SK-N-SH treated with all-trans-retinoic acid at 6 μM for 48 hours (cell line): ENCODE measurements at places on chromosomes 16 and 17.

DNA sequence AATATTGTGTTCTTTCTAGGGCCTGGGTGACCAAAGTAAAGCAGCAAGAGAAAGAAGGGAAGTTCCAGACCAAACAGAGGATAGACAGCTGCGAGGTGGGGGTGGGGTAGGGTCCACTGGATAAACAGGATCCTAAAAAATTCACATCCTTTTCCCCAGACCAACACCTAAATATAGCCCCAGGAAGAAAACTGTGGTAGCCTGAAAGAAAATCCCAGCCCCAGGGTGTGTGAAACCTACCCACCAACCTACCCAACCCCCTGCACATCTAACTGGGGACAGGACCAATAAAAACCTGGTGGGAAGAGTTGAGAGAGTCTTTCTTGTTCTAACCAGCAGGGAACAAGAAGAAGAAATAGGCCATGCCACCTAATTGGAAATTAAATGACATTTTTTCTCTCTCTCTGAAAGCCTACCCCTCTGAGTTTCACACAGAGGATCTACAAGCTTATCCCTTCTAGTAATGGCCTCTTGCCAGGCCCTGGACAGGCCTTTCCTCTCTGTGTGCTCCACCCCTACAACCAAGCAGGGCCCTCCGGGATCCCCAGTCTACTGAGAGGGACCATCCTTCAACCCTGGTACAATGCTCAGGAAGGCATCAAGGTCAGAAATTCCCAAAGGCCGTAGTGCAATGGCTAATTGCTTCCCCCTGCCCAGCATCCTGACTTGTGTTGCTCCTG lies 12.0 kb downstream of the MYO18A start:
- no peak for ATAC-seq

DNA sequence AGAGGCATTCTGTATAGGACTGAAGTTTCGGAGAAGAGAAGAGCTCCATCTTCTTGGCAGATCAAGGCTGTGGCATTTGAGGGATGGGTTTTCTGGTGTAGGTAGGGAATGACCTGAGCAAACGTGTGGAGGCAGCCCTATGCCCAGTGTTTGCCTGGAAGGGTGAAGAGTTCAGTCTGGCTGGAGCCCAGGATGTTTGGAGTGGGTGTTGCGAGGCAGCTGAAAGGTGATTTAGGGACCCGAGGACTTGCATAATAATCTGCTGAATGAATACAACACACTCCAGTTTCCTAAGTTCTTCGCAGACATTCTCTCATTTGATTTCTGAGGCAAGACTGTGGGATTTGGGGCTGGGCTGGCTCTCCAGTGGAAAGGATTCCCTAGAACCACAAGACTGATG lies 186.2 kb downstream of the CYLD start:
- ATAC-seq = no peak

DNA sequence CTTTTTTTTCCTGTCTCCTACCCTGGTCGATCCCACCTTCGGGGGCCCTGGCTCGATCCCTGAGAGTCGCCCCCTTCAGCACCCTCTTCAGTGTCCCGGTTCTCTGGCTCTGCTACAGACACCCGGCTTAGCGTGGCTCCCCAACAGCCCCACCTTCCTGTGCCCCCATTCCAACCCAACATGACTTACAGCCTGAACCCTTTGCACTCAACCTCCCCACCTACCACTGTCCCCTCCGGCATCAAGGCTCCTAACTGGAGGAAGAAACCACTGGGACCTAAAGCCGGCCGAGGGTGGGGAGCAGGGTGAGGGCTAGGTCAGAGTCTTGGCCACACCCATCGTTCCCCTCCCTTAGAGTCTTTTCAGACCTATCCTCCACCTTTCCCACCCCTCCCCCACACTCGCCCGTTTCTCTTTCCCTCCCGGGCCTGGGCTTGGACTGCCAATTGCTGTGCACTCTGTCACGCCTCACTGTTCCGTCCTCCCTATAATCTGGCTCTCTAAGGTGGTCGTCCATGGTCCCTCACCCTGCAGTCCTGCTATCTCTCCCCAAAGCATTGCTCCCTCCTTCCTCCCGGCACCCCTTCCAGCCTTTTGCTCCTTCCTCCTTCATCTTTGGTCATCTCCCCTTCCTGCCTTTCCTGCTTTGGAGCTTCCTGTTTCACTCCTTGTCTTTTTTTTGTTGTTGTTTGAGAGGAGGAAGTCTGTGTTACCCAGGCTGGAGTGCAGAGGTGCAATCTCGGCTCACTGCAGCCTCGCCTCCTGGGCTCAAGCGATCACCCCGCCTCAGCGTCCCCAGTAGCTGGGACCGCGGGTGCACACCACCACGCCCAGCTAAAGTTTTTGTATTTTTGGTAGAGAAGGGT lies 890 bp upstream of the CLDN7 start:
- ATAC-seq = no peak; the same call in 2 of the 3 replicates

DNA sequence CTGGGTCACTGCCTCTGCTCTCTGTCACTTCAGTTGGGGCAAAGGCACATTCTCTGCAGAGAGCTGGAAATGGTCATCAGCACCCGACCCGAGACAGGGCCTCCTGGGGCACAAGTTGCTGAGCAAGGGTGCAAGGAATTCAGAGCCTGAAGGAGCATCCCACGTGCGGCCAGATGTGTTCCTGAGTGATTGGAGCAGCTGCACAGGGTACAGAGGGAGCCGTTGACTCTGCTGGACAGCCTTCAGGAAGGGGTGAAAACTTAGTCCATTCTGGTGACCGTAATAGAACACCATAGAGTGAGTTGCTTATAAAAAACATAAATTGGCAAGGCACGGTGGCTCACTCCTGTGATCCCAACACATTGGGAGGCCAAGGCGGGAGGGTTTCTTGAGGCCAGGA lies 106.8 kb downstream of the CCDC182 start:
- ATAC-seq = no peak

DNA sequence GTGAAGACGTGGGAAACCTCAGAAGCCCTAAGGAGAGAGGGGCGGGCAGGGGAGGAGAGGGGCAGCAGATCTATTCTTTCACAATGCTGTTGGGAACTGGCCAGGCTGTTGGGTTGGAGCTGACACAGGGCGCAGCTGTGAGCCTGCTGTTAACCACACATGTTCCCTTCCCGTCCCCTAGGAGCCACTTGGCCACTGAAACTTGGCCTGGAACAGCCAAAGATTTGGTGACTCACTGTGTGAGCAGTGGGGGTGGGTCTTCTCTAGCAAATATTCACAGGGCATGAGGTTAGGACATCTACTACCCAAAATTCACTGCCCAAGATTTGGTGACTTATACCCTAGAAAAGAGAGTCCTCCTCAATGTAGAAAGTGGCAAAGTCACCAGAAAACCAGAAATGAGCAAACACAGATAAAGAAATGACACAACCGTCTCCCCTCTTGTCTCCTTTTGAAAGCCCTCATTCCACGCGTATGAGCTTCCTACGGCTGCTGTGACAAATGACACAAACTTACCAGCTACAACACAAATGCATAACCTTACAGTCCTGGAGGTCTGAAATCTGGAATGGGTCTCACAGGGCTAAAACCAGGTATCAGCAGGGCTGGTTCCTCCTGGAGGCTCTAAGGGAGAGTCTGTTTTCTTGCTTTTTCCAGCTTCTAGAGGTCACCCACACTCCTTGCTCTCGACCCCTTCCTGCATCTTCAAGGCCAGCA lies 6.3 kb downstream of the TBC1D16 start:
- ATAC-seq = peak; percentile 46

DNA sequence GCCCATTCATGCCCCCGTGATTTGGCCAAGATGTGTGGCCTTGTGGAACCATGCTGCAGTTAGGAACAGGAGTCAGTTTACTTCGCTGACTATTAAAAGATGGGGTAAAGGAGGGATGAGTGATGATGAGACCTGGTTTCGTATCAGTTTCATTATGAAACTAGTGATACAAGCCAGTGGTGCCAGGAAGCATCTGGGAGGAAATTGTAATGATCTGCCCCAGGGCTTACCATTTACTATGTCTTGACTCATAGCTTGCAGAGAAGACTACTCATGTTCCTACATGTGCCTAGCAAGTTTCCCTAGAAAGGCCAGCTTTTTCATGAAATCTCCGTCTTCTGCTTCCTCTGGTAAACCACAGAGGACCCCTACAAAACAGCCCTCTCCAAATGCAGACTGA lies 23.2 kb downstream of the CDH3 start:
- no peak for ATAC-seq

- no peak for ATAC-seq
Measured at GRCh38 chr16:7675628-7676027, 343.0 kb downstream of the RBFOX1 start.

GRCh38 chr16:84597528-84597896 lies 20.4 kb downstream of the COTL1 start:
- ATAC-seq = no peak

DNA sequence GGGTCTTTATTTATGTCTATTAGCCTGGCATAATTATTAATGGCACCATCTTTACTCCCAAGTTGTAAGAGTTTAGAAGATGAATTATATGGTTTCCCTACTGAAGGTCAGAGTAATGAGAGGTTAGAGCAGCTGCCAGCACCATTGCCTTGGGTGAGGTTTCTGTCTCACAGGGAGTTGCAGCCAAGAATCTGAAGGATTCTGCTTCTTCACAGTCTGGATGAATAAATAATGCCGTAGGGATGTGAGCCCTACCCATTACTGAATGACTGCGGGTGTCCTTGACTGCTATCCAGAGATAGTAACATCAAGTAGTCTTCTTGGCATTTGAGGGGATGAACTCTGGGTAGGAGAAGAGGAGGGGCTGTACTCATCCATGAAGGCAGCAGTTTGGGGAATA lies 52.8 kb upstream of the SMIM36 start:
- ATAC-seq = no peak

- no peak for ATAC-seq
Measured at GRCh38 chr16:3508736-3509135, 7.9 kb downstream of the CLUAP1 start.

DNA sequence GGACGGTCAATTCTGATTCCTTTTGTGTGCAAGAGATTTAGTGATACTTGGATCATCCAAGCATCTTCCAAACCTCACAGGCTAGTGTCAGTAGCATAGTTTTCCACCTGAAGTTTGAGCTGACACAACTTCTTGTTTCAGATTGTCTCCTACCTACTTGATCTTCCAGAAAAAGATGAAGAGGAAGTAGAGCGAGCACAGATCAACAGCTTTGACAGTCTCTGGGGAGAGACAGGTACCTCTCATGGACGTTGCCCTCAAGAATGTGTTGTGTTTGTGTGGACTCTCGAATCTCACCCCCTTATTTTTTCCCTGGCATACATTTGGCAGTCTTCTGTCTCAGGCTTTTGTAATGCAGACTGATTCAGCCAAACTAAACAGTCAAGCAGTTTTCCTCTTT lies 47.4 kb downstream of the CYB561 start:
- ATAC-seq = no peak

GRCh38 chr17:6259899-6260298 lies 175.0 kb downstream of the AIPL1 start:
- no peak for ATAC-seq

GRCh38 chr17:60391471-60392041 lies 377 bp downstream of the USP32 start:
- peak; percentile 66 for ATAC-seq
